Cerebellar nuclear complex (tissue), 1 donor: ENCODE measurements at places on chromosomes 2 and 18.

DNA sequence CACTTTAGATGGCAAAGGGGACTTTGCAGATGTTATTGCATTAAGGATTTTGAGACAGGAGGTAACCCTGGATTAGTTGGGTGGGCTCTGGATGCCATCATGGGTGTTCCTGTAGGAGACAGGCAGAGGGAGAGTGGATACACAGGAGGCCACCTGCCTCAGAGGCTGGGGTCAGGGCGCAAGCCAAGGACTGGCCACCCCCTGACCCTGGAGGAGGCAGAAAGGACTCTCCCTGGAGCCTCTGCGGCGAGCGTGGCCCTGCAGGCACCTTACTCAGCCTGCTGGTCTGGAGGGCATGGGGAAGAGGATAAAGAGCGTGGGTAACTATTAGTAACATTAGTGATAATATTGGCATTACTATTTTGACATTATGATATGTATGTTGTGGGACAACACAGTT is 21.6 kb upstream of the OTOS start:
- no peak for DNase-seq

DNA sequence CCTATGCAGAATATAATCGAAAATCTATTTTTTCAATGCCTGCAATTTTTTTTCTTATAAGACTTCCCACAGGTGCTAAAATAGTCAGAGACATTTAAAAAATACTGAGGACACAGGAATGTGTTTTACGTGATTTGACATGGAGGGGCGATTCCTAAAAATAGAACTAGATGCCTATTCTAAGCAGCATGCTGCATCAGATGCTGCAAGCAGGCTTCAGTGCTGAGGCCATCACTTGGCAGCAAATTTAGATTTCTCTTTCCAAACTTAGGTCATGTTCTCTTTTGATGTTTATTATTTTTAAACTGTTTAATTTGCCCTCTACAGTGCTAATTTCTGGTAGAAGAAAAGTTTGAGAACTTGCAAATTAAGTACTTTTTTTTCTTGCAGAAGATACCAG is 43.7 kb upstream of the NCK2 start:
- DNase-seq: no peak

- DNase-seq: no peak
Observed at GRCh38 chr2:166314022-166314759, 61.6 kb downstream of the SCN9A start.

GRCh38 chr2:2031101-2031500 is 286.8 kb upstream of the PXDN start:
- no peak for DNase-seq

DNA sequence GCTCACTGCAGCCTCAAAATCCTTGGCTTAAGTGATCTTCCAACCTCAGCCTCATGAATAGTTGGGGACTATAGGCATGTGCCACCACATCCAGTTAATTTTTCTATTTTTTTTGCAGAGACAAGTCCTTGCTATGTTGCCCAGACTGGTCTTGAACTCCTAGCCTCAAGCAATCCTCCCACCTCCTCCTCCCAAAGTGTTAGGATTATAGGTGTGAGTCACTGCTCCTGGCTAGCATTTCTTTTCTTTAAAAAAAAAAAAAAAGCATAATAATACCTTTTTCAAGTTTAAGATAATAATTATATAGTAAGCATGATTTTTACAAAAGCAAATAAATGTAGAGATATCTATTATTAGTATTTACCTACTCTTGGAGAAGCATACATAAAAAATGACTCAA is 36.1 kb downstream of the PPP4R1 start:
- no peak for DNase-seq

GRCh38 chr2:121562269-121563176 is 31.8 kb downstream of the RNU4ATAC start:
- DNase-seq: no peak

DNA sequence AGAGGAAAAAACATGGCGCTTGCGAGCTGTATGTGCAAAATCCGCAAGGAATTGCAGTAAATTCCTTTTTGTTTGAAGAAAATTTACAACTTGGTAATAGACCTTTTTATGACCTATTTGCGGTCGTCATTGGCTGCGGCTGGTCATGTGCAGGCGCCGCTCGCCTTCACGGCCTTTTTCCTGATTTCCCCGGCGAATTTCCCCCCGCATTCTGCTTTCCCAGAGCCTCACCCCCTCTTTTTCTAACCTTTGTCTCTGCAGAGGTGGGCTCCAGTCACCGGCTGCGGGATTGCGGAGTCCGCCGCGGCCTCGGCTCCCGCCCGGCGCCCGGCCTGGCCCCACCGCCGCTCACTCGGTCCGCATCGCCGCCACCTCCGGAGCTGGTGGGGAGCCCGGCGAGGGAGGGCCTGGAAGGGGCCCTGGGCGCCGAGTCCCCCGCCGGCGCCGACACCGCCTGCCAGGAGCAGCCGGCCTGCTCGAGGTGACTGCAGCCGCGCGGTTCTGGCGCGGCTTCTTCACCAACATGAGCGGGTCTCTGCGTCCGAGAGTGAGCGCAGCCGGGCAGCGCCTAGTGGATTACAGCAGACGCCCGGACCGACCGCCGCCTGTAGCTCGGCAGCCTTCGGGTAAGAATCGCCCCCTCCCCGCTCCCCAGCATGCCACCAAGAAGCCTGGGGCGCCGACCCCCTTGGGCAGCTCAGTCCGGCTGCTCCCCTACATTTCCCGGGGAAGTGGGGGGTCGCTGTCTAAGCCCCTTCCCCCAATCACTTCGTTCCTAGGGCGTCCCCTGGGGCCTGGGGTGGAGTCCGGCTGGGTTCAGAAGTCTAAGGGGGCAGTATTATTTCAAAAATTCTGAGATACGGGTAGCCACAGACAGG is 7.1 kb downstream of the HOXD8 start:
- no peak for DNase-seq

DNA sequence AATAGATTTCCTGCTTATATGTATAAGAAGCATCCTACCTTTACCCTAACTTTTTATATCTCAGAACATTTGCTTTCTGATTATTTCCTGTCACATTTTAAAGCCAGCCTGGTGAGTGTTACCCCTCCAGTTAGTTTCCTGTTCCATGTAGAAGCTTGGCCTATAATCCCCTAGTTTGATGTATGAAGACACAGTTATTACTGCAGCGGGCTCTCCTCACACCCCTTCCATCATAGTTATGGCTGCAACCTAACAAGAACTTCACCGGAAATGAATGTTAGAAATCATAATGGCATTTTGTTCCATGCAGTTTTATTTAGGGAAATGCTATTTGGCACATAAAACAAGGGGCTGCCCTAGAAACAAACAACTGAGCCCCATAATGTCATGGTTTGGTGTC is 400.2 kb upstream of the SETBP1 start:
- DNase-seq: no peak

DNA sequence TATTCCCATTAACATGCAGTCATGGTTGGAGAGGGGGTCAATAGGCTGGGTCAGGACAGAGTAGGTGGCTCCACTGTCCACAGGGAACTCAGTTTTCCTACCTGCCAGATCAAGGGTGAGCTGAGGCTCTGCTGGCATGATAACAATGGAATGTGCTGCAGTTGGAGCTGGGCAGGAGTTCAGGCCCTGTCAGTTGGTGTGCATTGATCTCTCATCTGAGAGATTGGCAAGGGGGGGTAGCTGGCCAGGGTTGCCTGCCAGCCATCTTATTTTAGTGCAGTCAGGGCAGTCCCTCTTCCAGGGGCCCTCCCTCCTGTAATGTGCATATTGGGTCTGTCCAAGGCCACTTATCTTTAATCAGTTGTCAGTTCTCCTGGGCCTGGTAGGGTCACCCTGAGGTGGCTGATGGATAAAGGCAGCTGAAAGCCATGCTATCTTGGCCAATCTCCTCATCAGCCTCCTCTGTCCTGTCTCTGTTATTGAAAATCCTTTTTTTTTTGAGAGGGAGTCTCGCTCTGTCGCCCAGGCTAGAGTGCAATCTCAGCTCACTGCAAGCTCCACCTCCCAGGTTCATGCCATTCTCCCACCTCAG is 38.1 kb upstream of the CCBE1 start:
- no peak for DNase-seq

GRCh38 chr2:224523626-224524577 is 61.3 kb downstream of the CUL3 start:
- DNase-seq: no peak

- no peak for DNase-seq
Observed at GRCh38 chr2:95023222-95023597, 2.3 kb upstream of the MAL start.

GRCh38 chr18:3869848-3870247 is 419.9 kb downstream of the TGIF1 start:
- no peak for DNase-seq

GRCh38 chr2:152740743-152741328 is 22.4 kb downstream of the ARL6IP6 start:
- DNase-seq: no peak

DNA sequence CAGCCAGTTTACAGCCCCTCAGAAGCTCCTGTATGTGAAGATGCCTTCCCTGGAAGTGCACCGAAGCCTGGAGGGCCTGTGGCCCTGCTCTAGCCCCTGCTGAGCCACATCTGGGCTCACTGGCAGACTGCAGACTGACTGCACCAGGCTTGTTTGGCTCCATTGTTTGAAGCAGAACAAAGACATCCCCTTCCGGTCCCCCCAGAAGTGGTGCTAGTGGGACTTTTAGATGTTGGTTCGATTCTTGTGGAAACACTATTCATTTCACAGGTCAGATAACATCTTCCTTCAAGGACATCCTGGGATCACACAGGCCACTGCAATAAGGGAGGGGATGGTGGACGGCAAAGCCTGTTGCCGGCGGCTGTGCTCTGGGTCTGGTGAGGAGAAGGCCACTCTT is 57.8 kb upstream of the CBLN2 start:
- no peak for DNase-seq

GRCh38 chr2:29702276-29702675 is 219.1 kb downstream of the ALK start:
- DNase-seq: no peak

- no peak for DNase-seq
Observed at GRCh38 chr2:108616751-108617161, 82.5 kb downstream of the LIMS1 start.

GRCh38 chr18:73901566-73901965 is 246.1 kb downstream of the FBXO15 start:
- no peak for DNase-seq

DNA sequence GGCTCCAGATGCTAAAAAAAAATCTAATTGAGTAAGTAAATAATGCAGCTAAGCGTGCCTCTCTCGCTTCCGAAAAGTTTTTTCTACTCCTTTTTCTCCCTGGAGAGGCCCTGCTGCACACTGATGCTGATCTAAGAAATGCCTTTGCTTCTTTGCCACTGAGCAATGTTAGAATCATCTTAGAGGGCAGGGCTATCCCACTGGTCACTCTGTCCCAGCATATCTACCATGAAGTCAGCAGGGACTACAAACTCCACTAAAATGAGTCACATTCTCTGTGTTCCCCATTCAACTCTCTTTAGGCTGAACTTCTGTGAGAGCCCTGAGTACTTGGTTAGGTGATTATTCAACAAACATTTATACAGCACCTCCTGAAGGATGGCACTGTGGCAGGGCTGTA is 127.6 kb upstream of the LYPD1 start:
- DNase-seq: no peak

DNA sequence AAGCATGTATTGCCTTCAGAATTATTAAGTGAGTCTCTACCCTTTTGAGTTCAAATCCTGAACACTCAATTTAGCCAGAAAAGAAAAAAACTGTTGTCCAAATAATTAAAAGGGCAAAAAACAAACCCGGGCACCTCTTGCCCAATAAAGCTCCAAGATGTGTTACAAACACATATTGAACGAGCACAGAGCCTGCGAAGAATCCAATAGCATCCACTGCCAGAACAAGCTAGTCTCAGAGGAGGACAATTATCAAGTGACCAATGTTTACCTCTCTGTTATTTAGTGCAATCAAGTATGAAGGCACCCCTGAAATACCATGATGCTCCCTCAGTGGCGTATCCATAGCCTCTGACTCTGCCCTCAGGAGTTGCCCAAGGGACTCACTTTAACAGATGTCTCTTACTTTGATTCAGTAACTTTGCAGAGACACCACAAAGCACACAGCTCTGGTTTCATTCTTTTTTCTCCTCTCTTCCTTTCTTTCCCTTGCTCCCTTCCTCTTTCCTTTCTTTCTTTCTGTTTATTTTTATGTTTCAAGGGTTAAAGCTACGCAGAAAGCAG is 93.5 kb upstream of the SPATS2L start:
- no peak for DNase-seq

DNA sequence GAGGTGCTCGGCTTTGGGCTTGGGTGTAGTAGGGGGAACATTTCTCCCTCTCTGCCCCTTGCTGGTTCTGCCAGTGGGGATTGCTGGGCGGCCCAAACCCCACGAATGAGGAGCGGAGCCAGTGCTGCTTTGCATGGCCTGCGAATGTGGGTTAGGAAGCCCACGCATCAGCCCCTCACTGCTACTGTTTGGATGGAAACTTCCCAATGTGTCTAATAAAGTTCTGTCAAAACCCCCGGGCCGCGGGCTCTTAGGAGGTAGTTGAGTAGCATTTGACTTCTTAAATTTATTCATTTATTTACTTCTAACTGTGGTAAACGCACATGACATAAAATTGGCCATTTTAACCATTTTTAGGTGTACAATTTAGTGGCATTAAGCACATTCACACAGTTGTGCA is 161.3 kb upstream of the FHL2 start:
- no peak for DNase-seq

GRCh38 chr2:25165992-25166875 is 2.1 kb downstream of the POMC start:
- no peak for DNase-seq

DNA sequence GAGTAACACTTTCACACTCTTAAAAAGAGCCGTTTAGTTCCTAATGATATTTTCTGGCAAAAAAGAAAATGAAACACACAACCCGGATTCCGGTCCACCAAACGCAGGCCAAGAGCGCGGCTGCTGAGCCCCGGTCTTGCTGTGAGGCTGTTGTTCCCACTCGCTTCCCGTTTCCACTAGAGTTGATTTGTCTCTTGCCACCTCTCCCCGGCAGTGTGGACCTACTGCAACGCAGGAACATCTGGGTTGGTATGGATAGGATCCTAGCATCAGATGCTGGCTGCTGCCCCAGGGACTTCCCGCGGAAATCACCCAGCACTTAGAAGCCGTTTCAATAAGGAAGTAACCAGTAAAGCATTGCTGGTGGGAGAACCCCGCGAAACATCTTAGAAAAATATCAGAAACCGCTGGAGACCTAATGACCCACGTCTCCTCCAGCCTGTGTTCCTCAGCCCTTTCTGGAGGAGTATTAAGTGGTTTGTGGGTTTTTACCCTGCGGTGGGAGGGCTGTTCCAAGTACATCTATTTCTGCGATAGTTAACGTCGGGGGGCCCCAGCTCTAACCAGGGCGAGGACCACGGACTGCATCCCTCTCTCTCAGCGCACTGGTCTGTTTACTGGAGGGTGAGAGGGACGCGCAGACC is 939 bp downstream of the DOCK10 start:
- no peak for DNase-seq

DNA sequence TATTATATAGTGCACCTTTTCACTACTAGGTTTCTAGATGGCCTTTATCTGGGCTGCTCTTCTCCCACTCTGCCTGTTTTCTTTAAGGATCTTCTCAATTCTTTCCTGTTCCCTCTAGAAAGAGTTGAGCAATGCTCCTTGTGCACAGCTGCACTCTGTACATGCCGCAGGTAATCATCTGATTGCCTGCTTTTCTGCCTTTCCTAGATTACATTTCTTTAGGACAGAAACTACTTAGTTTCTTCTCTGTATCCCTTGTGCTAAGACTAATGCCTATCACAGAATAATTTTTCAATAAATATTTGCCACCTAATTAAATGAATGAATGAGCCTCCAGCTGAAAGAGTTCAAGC is 802.4 kb upstream of the ID2 start:
- no peak for DNase-seq
